ENCODE measurements at places on chromosomes 4 and X. TPM values are rescaled to one million over a fixed set of nuclear protein-coding genes. Genes with fewer than 3 reads are reported as not detected.

DNA sequence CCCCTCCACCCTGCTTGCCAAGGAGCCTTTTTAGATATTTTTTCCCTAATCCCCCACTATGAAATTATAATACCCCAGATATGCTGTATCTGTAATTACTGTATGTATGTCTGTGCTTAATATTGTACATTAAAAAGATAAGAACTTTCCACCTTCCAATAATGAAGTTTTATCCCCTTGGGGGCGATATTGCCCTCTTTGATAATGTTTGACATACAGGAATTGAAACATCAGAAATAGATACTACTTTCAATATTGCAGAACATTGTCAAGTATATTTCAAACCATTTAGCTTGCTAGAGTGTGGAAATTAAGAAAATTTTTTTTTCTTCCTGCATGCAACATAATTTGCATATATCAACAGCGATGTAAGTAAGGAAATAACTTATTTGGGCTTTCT, 58.9 kb downstream of the NAF1 start:
- no peak for DNase-seq
- no peak overlapping the region for H3K27ac ChIP-seq
- peaks cover 3% of the 10 kb centered on the region for H3K36me3 ChIP-seq

- H3K4me3 ChIP-seq: no peak overlapping the region
- no peaks in the 10 kb centered on the region for H3K36me3 ChIP-seq
- H3K27ac ChIP-seq: no peak overlapping the region
- H3K4me1 ChIP-seq: no peaks in the 10 kb centered on the region
Measured at GRCh38 chrX:16207634-16208033, 40.4 kb downstream of the MAGEB17 start.

The CAPN6 gene
- not detected for total RNA-seq

The GRID2 gene
- not detected for total RNA-seq

- no peaks in the 10 kb centered on the region for H3K4me1 ChIP-seq
- H3K4me3 ChIP-seq: no peak overlapping the region
- H3K36me3 ChIP-seq: no peaks in the 10 kb centered on the region
- no peak for DNase-seq
- no peak overlapping the region for H3K27ac ChIP-seq
- H3K27me3 ChIP-seq: no peaks in the 10 kb centered on the region
Measured at GRCh38 chr4:167117273-167117672, 117.0 kb downstream of the SPOCK3 start.

The TLR1 gene
- 11.1 TPM for total RNA-seq

The PF4V1 gene
- not detected for total RNA-seq

GRCh38 chr4:4868040-4868757, 8.7 kb downstream of the MSX1 start:
- DNase-seq: no peak
- no peaks in the 10 kb centered on the region for H3K36me3 ChIP-seq
- H3K4me1 ChIP-seq: peaks cover 23% of the 10 kb centered on the region

The TKTL1 gene
- 1.1 TPM for total RNA-seq

Measured in naive thymus-derived CD8-positive, alpha-beta T cell (primary cell).